ENCODE measurements at places on chromosomes 3 and 15.

DNA sequence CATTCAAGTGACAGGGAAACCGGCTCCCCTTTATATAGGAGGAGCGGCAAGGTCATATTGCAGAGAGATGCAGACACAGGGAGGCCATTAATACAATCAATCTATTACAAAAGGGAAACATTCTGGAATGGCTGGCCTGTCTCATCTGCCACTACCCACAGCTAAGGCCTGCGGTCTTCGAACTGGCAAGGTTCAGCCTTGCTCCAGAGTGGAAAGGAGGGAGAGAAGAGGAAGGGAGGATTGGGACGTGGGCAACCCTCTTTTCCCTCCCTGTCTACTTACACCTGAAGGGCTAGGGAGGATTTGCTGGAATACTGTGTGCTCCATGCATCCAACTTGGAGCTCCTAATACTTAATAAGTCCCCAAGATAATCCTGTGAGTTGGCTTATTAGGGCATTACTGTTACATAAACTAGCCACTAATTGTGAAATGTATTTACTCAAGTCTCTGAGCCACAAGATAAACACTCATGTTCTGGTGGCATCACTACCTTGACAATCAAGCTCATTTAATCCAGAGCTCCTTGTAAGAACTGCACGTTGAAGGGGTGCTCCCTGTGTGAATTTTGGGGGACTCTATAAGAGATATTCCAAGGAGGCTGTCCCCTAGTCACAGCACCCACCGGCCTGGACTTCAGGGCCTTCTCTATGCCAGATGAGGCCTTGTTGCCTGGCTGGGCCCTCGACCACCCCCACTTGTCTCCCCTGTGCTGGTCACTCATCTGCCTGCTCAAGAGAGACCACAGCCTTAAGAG lies 19.7 kb upstream of the CCDC174 start:
- no peak for DNase-seq

GRCh38 chr15:70030851-70031250 lies 66.9 kb downstream of the TLE3 start:
- no peak for DNase-seq

DNA sequence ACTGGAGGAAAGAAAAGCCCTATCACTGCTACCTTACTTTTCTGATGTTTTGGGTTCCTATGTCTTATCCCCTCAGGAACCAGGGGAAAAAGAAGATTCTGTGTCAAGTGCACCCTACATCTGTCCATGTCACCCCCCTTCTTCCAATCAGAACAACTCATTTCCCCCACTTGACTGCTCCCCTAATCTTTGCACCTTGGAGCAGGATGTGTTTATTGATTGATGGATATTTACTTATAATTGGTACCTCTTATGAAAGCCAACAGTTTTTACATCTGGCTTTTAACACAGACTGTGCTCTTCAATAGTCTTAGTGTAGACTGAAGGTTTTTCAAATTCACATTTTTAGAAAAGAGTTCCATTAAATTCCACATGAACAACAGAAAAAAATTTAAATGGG lies 33.3 kb downstream of the LIPC start:
- DNase-seq = no peak

- peak; percentile 33 for DNase-seq
Measured at GRCh38 chr3:159763602-159764489, 224.8 kb upstream of the IL12A start.

GRCh38 chr3:80050826-80051601 lies 283.2 kb upstream of the ROBO1 start:
- no peak for DNase-seq

DNA sequence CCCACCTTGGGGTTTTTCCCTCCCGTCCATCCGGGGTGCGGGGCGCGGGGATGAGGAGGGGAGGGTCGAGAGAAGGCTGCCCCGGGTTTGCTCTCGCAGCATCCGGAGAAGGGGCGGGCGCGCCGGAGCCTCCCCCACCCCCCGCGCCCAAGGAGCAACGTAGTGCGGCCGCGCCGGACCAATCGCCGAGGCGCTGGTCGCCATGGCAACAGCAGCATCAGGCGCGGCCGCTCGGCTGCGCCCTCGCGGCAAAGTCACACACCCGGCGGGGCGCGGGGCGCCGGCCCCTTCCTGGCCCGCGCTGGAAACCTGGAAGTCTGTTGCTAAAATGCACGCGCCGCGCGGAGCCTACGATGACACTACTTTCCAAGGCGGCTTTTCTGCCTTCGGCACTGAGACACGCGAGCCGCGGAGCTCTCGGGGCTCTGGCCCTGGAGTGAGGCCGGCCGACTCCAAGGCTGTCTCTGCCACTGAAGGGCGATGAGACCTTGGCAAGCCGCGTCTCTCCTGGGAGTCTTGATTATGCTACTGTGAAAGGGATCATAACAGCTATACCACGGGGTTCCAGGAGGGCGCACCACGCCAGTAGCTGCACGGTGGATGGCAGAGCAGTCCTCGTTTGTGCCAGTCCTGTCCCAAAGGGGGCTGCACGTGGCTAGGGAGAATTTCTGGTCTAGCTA lies at the start of gene IQSEC1:
IQSEC1 (minus strand) TSS at position 104 of the 680 bp plus-strand sequence. CDS start 415 bp downstream, outside the sequence.
- DNase-seq = peak; percentile 70

Data from stimulated activated CD8-positive, alpha-beta memory T cell treated with anti-CD3 and anti-CD28 coated beads, Interleukin-15, amount 100 ng/mL, for 48 hours (primary cell).